ENCODE measurements at places on chromosomes 3 and 15.

DNA sequence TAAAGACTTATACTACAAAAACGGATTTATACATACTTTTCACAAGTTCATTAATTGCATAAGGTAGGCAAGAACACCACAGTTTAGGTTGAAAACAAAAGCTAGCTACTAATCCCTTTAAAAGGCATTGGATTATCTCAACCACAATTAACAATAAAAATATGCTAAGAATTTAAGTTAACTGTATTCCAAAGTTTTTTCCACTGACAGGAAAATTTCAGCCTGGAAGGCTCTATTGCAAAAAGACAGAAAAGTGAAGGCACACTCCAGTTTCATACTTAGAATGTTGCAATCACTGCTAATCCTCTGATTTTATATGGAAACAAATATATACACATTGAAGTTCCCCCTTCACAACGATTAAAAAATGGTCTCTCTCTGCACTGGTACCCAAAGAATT is 71.5 kb downstream of the TJP1 start:
- DNase-seq, result no peak

GRCh38 chr3:64686446-64686908 is 1.3 kb downstream of the ADAMTS9 start:
- peak; percentile 24 for DNase-seq

DNA sequence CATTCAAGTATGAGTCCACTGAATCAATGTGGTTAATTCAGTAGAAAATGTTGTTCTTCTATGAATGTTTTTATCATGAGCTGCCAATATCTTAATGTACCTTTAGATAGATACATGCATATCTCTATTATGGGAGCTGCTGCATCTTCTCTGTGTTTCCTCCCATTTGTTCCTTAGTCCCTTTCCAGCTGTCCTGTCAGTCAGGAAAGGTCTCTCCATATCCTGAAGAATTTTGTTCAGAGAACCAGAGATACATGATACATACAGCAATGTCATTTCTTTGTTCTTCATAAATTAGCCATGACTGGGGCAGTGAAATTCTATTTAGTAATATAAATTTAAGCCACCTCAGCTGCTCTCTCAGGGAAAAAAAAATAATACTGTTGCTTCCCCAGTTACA is 103.7 kb downstream of the P3H2 start:
- no peak for DNase-seq

DNA sequence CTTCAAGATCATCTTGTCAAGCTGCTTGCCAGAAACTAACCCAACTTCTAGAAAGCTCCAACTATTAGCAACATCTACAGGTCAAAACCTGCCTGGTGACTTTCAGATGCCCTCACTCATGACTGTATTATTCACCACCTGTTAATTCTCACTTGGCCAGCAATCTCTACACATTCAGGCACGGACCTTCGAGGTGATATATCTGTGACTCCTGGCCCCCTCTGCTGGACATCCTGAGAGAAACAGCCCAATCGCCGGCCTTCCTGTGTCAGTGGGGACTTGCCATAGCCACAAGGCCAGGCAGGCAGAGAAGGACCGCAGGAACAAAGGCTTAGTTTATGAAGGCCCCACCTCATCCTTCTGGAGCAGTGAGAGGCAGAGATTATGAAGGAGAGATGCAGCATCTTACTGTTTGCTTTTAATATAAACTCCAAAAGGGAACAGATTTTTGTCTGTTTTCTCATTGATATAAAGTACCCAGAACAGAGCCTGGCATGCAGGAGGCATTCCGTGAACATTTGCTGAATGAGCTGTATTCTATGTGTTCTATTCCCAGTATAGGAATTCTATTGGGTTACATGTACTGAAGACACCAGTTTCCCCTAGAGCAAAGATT is 24.4 kb upstream of the OCA2 start:
- DNase-seq, result peak; percentile 28

- DNase-seq, result no peak
These were observed 23.5 kb downstream of the TPRG1 start for GRCh38 chr3:189195302-189195701.

- DNase-seq, result peak; percentile 84
These were observed 76.6 kb downstream of the RPL39L start for GRCh38 chr3:187062526-187063177.

DNA sequence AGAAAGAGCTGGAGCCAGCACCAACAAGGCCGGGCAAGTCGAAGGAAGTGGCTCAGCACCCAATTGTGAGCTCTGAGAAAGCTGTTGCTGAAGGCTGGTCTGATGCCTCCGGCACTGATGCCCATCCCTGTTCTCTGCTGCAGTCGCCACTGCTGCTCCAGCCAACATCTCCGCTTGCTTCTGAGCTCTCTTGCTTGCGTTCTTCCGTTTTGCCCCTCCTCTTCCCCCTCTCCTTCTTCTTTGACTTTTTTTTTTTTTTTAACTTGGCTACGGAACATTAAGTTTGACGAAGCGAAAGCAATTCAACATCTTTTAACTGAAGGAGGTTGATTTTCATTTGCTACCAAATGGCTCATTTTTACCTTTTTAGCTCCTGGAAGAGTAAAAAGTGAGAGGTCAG is 442.9 kb downstream of the MCTP2 start:
- no peak for DNase-seq

- no peak for DNase-seq
These were observed 335.3 kb upstream of the ARHGEF26 start for GRCh38 chr3:153785901-153786300.

- no peak for DNase-seq
These were observed 15.3 kb downstream of the ANKRD28 start for GRCh38 chr3:15782429-15782828.
